Activated T-cell treated with anti-CD3 and anti-CD28 coated beads, Interleukin-2, amount 50 U/mL, for 1 hour (primary cell): ENCODE measurements at places on chromosomes 7 and 10.

DNA sequence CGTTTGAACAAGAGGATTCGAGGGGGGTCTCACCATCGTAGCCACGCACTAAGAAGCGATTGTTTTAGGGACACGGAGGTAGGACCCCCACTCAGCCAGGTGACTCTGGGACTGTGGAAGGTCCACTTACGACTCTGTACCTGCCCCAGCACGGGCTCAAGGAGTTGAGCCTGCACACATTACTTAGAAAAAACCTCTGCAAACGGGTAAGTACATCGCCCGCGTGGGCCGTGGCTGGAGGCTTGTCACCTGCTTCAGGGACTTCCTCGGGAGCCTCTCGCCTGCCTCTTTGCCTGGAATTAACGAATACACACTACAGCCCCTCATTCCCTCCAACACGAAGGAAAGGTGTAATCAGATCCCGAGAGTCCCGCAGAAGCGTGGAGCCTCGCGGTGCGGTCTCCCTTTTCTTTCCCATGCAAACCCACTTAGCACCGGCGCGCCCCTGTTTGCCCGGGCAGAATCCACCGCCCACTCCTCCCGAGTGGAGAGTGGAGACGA is 826 bp downstream of the PODXL start:
- DNase-seq = no peak

DNA sequence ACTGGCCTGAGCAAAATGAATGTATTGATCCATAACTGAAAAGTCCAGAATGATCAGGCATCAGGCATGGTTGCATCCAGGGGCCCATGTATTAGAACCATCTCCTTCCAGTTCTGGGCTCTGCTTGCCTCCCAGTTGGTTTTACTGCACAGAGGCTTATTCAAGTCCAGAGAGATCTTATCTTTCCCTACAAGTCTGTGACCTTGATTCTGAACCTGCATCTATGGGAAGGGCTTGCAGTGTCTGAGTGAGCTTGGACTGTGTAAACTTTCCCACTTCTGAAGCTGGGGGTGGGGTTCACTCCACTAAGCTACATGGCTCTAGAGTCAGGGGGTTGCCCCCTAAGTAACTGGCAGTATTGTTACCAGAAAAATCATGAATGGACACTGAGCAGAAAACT is 136.2 kb downstream of the TCF7L2 start:
- no peak for DNase-seq

- no peak for DNase-seq
Measured at GRCh38 chr10:31930023-31930751, 1.6 kb upstream of the ARHGAP12 start.

DNA sequence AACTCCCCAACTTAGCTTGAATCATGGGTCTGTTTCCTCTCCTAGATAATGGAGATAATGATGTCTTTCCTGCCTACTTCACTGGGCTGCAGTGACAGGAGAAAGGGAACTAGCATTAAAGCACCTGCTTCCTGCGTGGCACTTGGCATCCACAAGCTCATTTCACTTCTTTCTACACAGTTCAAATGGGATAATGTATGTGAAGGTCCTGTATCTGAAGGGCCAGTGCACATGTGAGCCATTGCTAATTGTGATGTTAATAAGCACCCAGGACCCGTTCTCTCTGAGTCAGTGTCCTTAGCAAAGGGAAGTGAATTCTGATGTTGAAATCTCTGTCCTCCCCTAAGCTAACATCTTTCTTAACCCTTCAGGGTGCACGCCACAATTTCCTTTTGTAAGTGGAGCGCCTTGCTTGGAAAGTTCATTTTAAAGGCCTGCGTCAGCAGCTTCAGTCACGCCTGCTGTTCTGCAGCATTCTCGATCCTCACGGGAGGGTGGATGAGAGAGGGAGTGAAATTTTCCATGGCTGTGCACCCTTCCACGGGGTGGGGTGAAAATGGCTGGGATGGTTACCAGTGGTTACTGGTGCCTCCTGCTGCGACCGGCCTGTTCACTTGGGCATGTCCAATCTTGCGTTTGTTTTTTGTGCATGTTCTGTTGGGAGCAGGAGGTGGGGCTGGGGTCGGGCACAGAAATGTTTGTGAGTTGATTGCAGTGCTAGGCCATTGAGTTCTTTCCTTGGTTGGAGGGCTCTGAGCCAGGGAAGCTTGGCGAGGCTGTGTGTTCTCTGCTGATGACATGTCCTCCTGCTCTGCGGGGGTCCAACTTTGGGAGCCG is 59.2 kb downstream of the HK1 start:
- no peak for DNase-seq

DNA sequence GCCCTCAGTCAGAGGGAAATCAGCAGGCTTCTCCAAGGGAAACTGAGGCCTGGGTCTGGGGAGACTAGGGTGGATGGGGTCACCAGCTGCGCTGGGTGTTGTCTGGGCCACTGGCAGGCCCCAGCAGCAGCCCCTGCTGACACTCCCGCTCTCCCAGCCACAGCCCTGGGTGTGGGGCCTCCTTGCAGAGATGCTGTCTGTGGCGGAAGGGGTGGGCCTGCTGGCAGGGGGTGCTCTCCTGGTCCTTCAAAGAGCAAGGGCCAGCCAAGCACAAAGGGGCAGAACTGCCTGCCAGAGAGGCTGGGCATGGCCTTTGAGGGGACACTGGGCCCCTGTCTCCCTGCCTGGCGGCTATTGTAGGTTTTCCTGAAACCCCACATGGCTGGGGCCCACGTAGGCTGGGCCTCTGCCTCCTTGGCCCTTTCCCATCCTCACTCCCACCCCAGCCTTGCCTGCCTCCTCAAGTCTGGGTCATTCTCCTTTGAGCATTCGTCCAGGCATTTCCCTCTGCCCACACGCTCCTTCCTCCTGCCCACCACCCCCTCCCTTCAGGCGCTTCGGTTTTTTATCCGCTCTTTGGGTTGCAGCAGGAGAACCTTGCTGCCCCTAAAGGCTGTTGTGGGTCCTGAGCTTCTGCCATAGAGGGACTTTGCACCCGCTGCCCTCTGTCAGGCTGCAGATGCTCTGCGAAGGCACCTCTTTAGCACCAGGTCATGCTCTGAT is 9.1 kb downstream of the COL13A1 start:
- no peak for DNase-seq

DNA sequence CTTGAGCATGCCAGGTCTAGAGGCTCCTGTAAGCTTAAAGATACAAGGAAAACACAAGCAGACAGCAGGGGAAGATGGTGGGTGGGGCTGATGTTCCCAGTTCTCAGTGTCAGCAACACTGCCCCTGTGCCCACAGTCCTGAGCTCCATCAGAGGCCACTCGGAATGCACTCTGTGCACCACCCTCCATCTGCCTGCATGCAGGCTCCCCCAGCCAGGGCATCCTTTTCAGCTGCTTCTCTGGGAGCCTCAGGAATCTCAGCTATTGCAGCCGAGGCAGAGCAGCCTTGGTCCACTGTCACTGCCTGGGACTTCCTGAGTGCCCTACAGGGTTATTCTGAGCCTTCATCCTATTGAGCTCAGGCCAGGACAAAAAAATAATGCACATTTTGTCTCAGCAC is 22.2 kb downstream of the LBX1 start:
- no peak for DNase-seq

GRCh38 chr10:94524146-94524545 is 21.4 kb upstream of the HELLS start:
- no peak for DNase-seq

DNA sequence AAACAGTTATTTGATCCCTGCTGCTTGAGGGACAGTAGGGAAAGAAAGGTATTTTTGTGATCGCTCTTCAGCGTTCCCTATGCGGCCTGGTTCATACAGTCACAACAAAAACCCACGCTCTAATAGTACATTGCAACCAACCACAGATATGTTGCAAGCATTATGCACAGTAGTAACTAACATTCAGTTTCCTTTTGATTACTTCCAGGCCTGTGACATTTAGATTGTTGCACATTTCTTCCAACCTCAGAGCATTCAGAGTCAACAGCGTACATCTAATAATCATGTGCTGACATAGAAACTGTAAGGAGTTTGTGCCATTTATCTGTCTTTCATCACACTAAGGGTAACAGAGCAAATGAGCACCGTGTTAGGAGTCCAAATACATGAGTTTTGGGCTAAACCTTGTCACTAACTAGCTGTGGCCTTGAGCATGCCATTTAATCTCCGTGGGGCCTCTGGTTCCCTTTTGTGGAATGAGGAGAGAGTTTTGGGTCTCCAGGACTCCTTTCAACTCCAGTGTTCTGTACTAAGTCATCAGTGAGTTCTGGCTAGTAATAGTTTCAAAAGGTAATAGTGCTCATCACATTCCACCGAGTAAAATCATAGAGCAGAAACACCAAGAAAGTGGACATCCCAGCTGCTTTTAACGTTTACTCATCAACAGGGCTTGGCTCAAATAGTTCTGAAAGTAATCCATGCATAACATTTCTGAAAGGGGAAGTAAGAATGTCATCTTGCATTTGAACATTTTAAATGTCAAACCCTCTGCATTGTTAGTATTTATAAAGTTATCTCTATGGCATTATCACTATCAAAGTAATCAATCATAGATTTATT is 99.0 kb upstream of the FZD1 start:
- DNase-seq = no peak
